Neural progenitor cell (in vitro differentiated cells): ENCODE measurements at places on chromosomes 3 and 15. TPM values are rescaled to one million over a fixed set of nuclear protein-coding genes. Genes with fewer than 3 reads are reported as not detected.
A peak's percentile ranks its signal among the peaks of the same experiment; 100 is the strongest.

The CACNA2D3 gene
- 0.43 TPM in 1 of 2 replicates, not detected in the other for total RNA-seq

The CPNE9 gene
- total RNA-seq = 0.43 TPM in 1 of 2 replicates, not detected in the other

DNA sequence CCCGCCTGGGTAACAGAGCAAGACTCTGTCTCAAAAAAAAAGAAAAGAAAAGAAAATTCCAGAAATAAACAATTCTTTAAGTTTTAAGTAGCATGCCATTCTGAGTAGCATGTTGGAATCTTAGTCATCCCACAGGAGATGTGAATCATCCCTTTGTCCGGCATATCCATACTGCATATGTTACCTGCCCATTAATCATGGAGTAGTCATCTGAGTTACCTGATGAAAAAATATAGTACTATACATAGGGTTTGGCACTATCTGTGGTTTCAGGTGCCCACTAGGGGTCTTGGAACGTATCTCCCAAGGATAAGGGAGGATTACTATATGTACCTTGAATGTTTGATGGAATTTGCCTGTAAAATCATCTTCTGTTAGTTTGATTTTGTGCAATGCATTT lies 6.3 kb upstream of the CCR4 start:
- no peak overlapping the region for H3K27ac ChIP-seq
- H3K36me3 ChIP-seq = no peaks in the 10 kb centered on the region
- H3K4me3 ChIP-seq = no peak overlapping the region
- no peak for DNase-seq

GRCh38 chr3:115347737-115348136 lies 200.6 kb upstream of the ZBTB20 start:
- no peaks in the 10 kb centered on the region for H3K27me3 ChIP-seq
- peaks cover 3% of the 10 kb centered on the region for H3K36me3 ChIP-seq
- peak; percentile 19 for DNase-seq
- H3K27ac ChIP-seq = no peak overlapping the region
- peaks cover 20% of the 10 kb centered on the region for H3K4me1 ChIP-seq

GRCh38 chr3:111548092-111548491 lies 6.1 kb downstream of the CD96 start:
- H3K36me3 ChIP-seq = no peaks in the 10 kb centered on the region
- DNase-seq = no peak
- no peak overlapping the region for H3K27ac ChIP-seq
- H3K4me1 ChIP-seq = peaks cover 6% of the 10 kb centered on the region
- H3K4me3 ChIP-seq = no peak overlapping the region
- H3K27me3 ChIP-seq = no peaks in the 10 kb centered on the region

DNA sequence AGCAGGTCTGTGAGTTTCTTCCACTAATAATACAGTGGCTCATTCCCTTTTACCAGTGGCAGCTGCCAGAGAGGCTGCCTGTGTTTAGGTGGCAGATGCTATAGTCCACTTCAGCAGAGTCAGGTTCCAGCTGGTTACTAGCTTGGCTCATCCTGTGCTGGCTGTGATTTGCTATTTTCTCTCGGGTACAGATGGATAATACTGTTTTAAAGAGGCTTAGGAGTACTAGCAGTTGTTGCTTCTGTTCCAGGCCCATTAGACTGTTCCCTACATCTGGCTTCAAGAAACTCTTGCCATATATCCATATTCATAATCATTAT lies 41.0 kb downstream of the ZNF609 start:
- H3K36me3 ChIP-seq = no peaks in the 10 kb centered on the region
- no peaks in the 10 kb centered on the region for H3K27me3 ChIP-seq
- H3K27ac ChIP-seq = no peak overlapping the region
- no peak overlapping the region for H3K4me3 ChIP-seq
- no peak for DNase-seq
